ENCODE measurements at places on chromosomes 4 and X. TPM values are rescaled to one million over a fixed set of nuclear protein-coding genes. Genes with fewer than 3 reads are reported as not detected.

The TRPC3 gene
- not detected for total RNA-seq

The SPATA18 gene
- 7.0 TPM for total RNA-seq

The ARMCX6 gene
- 19.2 TPM for total RNA-seq

The ARX gene
- not detected for total RNA-seq

The TSC22D3 gene
- 70.4 TPM for total RNA-seq

The CPZ gene
- not detected for total RNA-seq

All from hair follicular keratinocyte (primary cell).